Transverse colon (tissue), 4 donors: ENCODE measurements at places on chromosomes 13 and 19. TPM values are rescaled to one million over a fixed set of nuclear protein-coding genes. Genes with fewer than 3 reads are reported as not detected.

DNA sequence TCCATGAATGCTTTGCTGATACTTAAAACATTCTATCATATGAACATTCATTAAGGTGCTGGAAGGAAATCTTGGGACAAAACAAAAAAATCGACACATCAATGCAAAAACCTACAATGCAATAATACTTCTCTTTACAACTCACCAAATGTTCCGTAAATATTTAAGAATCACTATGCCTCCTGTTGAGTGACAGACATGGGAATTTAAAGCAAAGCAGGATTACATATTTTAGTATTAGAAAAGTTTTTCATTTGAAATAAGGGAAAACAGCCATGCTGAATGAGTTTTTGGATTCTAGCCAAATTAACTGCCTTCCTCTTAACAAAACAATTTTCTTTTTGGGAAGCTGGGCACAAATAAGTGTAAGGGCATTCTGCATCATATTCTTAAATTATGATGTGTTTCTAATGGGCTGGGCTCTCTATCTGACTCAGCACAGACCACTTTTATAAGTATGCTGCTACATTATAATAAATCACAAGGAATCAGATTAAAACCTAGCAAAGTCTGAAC, 93.7 kb downstream of the RBM26 start:
- H3K27me3 ChIP-seq = no peaks in the 10 kb centered on the region
- H3K4me3 ChIP-seq = no peak overlapping the region
- DNase-seq = no peak
- H3K4me1 ChIP-seq = no peaks in the 10 kb centered on the region

DNA sequence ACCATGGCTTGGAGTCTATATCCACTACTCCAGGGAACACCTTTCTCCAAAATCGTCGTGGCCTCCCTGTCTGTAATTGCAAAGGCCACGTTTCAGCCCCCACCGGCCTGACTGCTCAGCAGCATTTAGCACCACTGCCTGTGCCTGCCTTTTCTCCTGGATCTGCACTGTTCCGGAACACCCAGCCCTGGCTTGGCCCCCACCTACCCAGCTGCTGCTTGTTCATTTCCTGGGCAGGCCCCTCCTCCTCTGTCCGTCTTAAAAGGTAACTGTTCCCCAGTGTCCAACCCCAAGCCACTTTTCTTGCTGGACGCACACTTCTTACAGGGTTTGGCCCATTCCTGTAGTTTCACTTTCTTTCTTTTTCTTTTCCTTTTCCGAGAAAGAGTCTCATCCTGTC, 8.5 kb upstream of the SYT5 start:
- H3K27me3 ChIP-seq = no peaks in the 10 kb centered on the region
- H3K36me3 ChIP-seq = no peaks in the 10 kb centered on the region
- no peak overlapping the region for H3K4me3 ChIP-seq
- peak overlapping the region; percentile 48 for H3K27ac ChIP-seq
- DNase-seq = no peak

DNA sequence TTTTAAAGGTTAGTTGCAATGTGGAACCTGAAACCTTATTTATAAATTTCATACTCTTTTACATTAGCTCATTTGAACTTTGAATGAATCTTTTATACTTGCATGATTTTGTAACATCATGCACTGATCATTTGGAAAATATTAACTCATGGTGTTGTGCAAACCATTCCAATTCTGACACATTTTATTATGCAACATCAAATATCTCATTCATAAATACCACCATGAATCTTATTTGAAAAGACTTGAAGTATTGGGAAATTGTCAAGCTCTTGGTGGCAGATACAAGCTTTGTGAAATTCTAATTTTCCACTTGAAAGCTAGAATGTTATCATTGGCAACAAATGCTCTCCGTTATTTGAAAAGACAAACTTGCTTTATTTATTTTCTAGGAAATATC, 379.9 kb upstream of the PCDH20 start:
- no peaks in the 10 kb centered on the region for H3K36me3 ChIP-seq
- H3K27me3 ChIP-seq = no peaks in the 10 kb centered on the region
- H3K4me1 ChIP-seq = no peaks in the 10 kb centered on the region
- H3K27ac ChIP-seq = no peak overlapping the region
- no peak overlapping the region for H3K4me3 ChIP-seq

IL12RB1 gene
- total RNA-seq = not detected

DNA sequence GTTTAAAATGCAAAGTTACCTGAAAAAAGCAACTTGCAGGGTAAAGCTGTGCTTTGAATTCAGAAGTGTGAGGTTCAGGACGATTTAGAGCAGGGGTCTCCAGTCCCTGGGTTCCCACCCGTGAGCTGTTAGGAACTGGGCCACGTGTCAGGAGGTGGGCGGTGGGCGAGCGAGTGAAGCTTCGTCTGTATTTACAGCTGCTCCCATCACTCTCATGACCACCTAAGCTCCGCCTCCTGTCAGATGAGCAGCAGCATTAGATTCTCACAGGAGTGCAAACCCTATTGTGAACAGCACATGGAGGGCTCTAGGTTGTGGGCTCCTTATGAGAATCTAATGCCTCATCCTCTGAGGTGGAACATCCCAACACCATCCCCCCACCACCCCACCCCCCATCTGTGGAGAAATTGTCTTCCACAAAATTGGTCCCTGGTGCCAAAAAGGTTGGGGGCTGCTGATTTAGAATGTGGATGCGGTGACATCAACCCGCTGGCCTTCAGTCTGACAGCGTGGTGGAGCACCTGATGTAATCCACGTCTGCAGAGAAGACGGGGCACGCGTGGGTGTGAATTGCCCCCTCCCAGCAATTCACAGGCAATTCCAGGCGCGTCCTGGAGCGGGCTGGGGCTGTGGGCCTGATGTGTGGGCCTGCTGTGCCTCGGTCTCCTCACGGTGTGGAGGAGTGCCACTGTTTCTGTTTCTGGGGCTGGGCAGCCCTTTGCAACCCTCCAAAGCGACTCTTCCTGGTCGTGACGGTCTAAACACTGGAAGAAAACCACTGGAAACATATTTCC, 214.0 kb upstream of the SOX1 start:
- DNase-seq = no peak
- no peaks in the 10 kb centered on the region for H3K4me1 ChIP-seq
- no peaks in the 10 kb centered on the region for H3K36me3 ChIP-seq
